Dermis blood vessel endothelial cell (primary cell): ENCODE measurements at places on chromosomes 7 and 10.
A peak's percentile ranks its signal among the peaks of the same experiment; 100 is the strongest.

GRCh38 chr10:29751684-29752083 lies 116.9 kb upstream of the SVIL start:
- DNase-seq, result no peak

DNA sequence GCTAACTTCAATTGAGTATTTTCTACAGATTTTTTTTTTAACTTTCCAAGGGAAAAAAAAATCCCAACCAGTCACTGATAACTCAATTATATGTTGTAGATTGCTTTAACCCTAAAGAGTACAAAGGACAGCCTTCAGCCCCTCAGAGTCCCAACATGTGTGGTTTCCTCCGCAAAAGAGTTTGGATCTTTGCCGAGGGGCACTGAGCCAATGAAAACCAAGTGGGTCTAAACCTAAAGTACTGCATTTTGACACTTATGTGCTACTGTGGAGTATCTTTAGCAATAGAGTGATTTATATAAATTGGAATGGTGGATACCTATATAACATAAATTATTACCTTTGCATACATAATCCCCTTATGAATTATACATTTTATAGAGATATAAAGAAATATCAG lies 91.5 kb downstream of the SEMA3D start:
- DNase-seq, result peak; percentile 27

GRCh38 chr7:159227433-159227832 lies 82.8 kb upstream of the VIPR2 start:
- no peak for DNase-seq

DNA sequence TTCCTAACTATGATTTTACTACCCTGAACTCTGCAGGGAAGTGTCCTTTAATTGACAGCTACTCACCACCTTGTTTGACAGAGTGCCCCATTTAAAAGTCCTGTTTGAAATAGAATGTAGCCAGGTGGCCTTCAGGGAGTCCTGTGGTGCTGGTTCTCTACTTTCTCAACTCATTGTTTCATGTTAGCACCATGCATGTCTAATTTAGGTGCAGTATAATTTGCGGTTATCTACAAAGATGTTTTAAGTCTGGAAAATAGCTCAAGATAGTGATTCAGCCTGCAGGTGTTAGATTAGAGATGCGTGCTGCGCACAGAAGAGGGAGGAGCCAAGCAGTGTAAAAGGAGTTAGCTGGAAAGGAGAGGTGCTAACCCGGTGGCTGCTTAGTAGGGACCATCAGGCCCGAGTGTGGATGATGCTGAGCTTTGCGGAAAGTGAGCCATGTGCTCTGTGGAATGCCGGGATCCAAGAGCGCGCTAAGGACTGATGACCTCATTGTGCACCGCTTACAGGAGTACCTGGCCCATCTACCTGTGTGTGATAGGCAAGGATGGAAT lies 1.2 kb downstream of the CCM2 start:
- DNase-seq, result peak; percentile 52

GRCh38 chr10:62266611-62267010 lies 2.0 kb downstream of the RTKN2 start:
- DNase-seq, result no peak

DNA sequence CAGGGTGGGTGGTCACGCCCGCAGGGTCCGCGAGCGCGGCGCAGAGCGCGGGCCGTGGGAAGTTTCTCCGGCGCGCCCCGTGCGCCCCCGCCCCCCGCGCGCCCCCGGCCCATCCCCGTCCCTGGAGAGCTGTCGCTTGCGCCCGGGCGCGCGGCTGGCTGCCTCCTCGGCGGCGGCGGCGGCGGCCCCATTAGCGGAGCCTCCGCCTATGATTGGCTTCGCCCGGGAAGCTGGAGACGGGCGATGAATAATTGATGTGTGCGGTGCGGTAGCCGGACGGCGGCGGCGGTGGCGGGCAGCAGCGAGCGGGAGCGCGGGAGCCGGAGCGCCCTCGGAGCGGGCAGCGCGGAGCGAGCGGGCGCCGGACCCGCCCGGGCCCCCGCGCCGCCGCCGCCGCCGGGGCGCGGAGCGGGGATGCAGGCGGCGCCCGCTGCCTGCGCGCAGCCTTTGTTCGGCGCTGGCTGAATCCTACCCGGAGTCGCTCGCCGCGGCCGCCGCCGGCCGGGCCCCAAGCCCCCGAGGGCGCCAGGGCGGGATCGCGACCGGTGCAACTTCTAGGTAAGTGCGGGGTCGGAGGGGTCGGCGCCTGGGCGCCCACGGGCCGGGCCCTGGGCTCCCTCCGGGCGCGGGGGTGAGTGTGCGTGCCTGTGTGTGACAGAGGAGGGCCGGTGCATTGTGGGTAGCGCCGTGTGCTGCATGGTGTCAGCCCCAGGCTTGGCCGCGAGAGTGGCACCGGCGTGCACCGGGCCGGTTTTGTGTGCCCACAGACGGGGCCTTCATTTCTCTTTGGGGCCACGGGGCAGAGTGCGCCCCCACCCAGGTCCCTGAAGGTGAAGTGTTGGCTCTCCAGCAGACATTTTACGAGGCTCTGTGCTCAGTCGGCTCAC lies 103.8 kb upstream of the PPIF start:
- DNase-seq, result peak; percentile 68

- DNase-seq, result no peak
Measured at GRCh38 chr7:155084969-155085368, 14.8 kb downstream of the HTR5A start.

DNA sequence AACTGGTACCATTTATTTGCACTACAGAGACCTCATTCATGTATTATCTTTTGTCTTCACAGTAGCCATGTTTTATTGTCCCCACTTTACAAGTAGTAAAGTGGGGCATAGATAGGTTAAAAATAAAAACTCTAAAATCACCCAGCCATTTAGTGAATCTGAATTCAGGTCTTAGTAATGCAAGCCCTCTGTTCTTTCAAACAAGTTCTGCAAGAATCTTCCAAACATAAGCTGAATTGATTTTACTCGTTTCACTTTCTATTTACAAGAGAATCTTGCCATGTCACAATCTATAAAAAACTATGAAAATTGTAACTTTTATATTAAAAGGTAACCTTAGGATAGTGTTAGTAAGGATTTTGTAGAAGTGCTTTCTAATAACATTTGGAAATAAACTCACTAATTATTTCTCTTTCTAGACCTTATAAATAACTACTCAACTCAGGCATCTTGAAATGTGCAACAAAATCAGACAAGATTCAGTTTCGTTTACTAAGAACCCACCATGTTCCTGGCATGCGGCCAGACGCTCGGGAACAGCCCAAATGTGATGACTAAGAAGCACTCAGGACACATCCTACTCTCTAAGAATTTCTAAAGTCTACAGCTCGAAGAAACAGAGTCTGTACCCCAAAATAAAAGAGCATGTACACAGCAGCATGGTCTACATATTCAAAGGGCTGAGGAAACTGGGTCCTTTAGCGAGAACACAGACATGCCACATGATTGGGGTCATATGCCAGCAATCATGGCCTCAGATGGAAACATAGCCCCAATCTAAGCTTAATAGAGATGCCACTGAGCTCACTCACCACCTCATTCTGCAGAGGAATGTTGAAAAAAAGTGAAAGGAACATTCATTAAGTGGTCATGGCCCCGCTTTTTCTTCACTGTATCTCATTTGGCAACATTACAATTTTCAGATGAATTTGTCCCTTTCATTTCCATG lies 167.6 kb downstream of the AMPH start:
- DNase-seq, result peak; percentile 1

GRCh38 chr10:72110673-72111401 lies 22.5 kb upstream of the SPOCK2 start:
- no peak for DNase-seq

GRCh38 chr7:138204285-138204981 lies 128.2 kb downstream of the AKR1D1 start:
- DNase-seq, result no peak

GRCh38 chr10:21519941-21520436 lies 5.5 kb downstream of the SKIDA1 start:
- DNase-seq, result peak; percentile 82
